ENCODE measurements at places on chromosomes 5 and 9.
A peak's percentile ranks its signal among the peaks of the same experiment; 100 is the strongest.

DNA sequence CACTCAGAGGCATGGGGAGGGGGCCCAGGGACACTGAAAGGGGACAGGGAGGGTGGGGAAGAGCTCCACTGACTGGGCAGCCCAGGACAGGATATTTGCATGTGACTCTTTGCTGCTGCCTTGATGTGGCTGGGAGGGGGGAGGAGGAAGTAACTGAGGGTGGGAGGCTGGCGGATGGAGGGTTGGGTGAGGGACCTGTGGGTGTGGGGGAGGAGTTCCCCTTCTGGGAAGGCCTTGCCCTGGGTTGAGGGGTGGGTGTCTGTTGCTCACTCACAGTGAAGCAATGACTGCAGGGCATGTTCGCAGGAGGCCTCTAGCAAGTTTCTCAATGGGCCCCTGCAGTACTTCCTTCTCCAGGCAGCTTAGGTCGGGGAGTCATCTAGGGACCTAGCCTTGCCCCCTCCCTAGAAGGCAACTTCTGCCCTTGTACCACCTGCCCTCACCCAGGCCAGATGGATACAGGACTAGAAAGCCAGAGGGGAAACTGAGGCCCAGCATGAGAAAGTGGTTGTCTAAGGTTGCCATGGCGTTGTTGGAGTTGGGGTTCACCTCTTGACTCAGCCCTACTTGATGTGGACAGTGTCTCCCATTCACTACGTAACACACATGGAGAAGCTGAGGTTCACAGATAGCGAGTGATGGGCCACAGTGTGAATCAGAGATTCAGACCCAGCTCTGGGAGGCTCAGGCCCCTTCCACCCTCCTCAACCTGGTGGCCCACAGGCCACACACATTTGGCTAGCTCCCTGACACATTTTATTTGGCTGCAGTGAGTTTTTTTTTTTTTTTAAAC, 3.0 kb downstream of the GRK6 start:
- DNase-seq: no peak

DNA sequence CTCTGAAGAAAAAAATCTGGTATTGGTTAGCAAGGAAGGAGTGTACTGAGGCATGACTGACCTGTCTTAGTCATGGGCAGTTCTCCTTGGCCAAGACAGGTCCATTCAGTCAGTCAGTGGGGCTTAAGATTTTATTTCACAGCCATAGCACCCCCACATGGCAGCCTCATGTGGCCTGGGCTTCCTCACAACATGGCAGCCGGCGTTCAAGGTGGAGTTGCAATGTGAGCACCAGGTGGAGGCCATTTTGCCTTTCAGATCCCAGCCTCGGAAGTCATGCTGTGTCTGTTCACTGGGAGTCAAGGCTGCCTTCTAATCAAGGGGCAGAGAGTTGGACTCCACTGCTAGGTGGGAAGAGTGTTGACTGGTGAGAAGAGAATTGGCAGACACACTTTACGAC, 10.3 kb upstream of the CARD19 start:
- no peak for DNase-seq

- DNase-seq: peak; percentile 65
Observed at GRCh38 chr9:124852829-124853531, at the start of gene WDR38. Gene WDR38, plus strand, starts transcription at chr9:124853460. Its CDS starts 72 bp downstream, at chr9:124853532.

- no peak for DNase-seq
Observed at GRCh38 chr9:112110094-112110776, 64.9 kb downstream of the SUSD1 start.

GRCh38 chr5:176537554-176538229, 490 bp upstream of the RNF44 start:
- DNase-seq: peak; percentile 99

DNA sequence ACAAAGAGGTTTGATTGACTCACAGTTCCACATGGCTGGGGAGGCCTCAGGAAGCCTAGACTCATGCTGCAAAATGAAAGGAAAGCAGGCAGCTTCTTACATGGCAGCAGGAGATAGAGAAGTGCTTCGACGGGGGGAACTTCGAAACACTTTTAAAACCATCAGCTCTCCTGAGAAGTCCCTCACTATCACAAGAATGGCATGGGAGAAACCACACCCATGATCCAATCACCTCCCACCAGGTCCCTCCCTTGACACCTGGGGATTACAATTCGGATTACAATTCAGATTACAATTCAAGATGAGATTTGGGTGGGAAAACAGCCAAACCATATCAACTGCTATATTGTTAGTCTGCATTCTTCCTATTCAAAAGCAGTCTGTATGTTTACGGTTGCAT, 322.3 kb upstream of the ISL1 start:
- DNase-seq: no peak

GRCh38 chr5:76547242-76547890, 75.8 kb downstream of the F2RL2 start:
- no peak for DNase-seq

DNA sequence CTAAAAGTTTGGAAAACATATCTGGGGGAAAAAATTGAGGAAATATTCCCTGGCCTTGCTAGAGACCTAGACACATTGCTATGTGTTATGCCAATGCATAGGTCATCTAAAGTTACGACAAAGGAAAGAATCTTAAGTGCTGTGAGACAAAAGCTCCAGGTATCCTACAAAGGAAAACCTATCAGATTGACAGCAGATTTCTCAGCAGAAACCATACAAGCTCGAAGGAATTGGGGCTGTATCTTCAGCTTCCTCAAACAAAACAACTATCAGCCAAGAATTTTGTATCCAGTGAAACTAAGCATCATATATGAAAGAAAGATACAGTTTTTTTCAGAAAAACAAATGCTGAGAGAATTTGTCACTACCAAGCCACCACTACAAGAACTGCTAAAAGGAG, 234.4 kb downstream of the CDH18 start:
- no peak for DNase-seq

DNA sequence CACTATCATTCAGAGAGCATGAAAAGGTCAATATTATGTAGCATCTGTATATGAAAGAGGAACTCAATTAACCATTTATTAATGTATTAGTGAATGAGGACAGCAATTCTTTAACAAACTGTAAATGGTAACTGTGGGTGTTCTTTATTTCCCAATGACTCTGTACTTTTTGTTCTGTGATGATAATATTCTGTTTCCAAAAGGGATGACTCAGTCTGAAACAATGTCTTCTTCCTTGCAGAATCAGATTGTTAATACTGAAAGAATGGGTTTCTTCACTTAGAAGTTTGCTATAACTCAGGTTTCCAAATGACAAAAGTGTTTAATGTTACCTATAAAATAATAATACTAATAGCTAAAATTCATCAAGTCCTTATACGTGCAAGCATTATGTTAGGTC, 1518.7 kb upstream of the WWC1 start:
- no peak for DNase-seq

GRCh38 chr5:60243713-60244112, 350.2 kb upstream of the PDE4D start:
- no peak for DNase-seq

GRCh38 chr9:34644766-34645314, 1.6 kb upstream of the GALT start:
- no peak for DNase-seq

- no peak for DNase-seq
Observed at GRCh38 chr5:96113170-96113939, 151.7 kb upstream of the ELL2 start.

GRCh38 chr5:89668821-89669220, 740.7 kb downstream of the CETN3 start:
- no peak for DNase-seq

DNA sequence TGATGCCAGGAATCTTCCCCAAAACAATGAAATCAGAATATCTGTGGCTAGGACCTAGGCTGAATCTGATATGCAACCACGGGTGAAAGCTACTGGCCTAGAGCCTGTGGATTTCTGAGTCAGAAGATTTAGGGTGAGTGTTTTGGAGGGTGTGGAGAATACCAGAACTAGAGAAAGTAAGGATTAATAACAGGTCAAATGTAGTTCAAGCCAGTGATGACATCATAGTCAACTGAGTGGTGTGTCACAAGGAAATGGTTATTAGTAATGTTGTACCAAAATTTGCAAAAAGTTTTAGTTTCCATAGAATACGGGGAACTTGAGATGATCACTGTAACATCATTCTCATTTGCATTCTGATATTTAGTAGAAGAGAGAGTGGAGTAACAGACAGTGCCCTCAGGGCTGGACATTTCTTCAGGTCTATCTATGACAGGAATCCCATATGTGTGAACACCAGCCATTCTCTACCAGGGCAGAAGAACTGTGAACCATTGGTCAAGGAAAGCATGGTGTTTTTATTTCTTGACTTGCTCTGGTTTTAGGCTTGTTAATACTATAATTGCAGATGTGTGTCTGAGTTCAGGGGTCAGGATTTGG, 3.7 kb downstream of the GALNT12 start:
- DNase-seq: peak; percentile 26

GRCh38 chr5:98656125-98656795, 117.2 kb upstream of the RGMB start:
- no peak for DNase-seq

DNA sequence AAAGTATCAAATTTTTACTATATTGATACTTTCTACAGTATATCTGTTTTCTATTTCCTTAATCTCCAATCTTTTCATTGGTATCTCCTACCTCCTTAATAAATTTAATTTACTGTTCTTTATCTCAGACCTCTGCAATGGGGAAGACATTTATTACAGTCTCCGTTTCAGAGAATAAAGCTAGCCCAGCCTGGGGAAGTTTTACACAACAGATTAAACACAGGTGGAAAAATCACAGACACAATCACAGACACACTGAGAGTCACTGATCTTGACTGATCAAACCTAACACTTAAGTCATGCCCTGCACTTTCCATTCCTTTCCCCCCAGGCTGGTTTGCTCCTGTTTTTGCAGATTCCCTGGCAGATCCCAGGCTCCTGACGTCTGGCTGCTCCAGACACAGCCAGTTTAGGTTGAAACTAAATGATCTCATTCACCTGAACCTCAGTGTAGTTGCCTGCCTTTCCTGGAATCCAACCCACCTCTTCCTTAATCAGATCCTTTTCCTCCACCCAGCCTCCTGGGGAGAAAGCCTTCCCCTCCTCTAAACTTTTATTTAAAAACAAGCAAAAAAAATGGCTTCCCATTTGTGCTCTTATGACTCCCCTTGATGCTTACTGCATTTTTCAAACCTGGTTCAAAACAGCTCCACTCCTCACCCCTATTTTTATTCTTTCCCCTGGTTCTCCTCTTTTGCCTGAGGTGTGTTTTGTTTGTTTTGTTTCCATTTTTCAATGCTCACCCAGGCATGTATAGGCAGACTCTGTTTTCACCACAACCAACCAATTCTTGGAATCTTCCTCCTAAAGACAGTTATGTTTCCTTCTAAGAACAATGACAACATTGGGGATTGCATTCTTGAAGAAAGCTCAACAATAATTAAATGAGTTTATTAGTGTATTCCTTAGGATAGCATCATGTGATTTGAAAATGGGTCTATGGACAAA, 29.5 kb upstream of the OSMR start:
- DNase-seq: no peak

- DNase-seq: no peak
Observed at GRCh38 chr9:134174073-134174449, 9.7 kb upstream of the RNU6ATAC start.

DNA sequence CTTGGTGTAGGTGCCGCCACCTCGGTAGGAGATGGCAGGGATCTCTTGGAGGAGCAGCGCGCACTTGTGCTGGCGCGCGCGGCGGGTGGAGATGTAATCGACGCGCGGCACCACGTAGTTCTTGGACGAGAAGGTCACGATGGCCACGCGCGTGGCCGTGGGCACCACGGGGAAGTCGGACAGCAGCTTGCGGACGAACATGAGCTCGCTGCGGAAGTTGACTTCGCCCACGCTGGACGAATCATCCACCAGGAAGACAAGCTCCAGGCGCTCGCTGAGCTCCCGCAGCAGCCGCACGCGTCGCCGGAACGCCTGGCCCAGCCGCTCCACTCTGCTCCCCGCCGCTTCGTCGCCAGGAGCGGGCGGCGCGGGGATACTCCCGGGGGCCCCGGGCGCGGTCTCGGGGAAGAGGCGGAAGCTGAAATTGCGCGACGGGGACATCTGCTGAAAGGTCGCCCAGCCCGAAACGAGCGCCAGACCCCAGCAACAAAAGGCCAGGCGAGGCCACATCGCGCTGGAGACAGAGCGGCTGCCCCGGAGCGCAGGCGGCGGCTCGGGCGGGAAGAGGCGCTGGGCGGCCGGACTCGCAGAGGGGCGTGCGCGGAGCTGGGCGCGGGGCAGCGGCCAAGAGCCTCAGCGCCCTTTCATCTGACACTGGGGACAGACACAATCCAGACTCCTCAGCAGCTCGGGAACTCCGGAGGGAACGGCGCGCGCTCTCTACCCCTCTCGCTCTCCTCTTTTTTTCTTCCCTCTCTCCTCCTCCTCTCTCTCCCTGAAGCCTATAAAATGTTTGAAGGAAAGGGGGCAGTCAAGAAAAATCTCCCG, at the start of gene SVEP1:
TSS of gene SVEP1 (minus strand) at position 708 of the 828 bp plus-strand sequence. CDS start at position 510, 198 bp downstream.
- peak; percentile 46 for DNase-seq

DNA sequence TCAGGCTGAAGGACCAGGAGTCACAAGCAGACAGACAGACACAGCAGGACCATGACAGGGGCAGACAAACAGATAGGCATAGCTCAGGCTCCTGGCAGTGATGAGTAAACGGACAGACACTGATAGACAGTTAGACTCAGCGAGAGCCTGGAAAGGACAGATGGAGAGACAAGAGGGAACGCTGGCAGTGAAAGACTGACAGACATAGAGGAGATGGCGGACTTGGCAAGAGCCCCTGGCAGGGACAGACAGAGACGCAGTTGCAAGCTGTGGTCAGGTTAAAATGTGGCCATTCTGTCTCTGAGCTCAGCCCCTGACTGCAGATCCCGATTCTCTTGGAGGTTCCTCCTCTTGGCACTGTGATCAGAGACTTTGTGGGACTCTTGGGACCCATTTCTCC, 13.6 kb downstream of the CSF2 start:
- DNase-seq: peak; percentile 28

DNA sequence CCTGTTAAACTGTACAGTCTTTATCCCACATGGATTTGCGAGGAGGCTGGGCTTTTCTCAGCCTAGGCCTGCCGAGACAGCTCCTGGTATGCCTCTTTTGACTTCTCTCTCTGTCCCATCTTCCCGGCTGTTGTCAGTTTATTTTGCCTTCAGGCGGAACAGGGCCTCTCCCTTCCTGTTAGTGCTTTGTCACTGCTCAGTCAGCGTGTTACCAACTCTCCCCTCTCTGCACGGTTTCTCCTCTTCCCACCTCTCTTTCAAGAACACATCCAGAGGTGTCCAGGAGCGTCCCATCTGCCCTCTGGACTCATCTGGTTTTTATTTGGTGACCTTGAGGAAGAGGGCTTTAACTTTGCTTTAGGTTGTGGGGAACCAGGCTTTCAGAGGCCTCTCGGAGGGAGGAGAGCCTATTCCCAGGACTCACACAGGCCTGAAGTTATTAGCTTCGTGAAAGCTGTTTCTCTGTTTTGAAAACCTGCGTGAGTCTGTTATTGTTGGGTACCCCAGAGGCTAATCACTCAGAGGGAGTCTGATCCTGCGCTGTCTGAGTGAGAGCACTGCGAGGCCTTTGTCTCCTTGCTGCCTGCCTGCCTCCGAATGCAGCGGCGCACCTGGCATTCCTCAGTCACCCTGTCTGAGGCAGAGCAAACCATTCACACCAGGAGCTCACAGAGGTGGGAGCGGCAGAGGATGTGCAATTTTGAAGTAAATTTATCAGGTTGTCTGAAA, 234.4 kb upstream of the MPDZ start:
- peak; percentile 9 for DNase-seq

GRCh38 chr5:168076561-168076991, 214.9 kb upstream of the WWC1 start:
- no peak for DNase-seq

Data from endothelial cell of umbilical vein (primary cell).